ENCODE measurements at places on chromosomes 6 and 20.
A peak's percentile ranks its signal among the peaks of the same experiment; 100 is the strongest.

- peak; percentile 19 for DNase-seq
Measured at GRCh38 chr20:38790200-38791053, 15.1 kb upstream of the PPP1R16B start.

DNA sequence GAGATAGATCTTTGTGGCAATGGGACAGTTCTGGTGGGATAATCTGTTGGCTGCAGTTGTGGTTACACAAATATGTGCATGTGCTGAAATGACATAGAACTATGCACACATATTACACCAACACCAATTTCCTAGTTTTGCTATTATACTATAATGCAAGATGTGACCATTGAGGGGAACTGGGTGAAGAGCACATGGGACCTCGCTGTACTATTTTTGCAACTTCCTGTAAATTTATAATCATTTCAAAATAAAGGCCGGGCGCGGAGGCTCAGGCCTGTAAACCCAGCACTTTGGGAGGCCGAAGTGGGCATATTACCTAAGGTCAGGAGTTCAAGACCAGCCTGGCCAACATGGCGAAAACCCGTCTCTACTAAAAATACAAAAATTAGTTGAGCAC, 8.7 kb downstream of the ARMC12 start:
- no peak for DNase-seq

DNA sequence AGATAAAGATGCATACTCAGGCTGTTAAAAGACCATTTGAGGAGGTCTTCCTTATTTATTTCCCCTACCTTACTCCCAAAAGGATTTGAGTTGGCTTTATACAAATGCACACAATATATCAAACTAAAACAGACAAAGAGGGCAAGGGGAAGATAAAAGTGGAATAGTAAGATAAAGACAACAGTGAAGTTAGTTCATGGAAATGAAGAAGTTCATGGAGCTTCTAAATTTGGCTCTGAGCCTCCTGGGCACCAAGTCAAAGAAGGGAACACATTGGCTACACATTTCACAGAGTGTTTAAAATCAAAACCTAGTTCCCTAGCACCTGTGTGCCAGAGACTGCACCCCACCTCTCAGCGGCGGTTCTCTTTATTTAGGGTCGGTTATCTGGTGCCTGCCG, 25.8 kb upstream of the ARMC2 start:
- no peak for DNase-seq

DNA sequence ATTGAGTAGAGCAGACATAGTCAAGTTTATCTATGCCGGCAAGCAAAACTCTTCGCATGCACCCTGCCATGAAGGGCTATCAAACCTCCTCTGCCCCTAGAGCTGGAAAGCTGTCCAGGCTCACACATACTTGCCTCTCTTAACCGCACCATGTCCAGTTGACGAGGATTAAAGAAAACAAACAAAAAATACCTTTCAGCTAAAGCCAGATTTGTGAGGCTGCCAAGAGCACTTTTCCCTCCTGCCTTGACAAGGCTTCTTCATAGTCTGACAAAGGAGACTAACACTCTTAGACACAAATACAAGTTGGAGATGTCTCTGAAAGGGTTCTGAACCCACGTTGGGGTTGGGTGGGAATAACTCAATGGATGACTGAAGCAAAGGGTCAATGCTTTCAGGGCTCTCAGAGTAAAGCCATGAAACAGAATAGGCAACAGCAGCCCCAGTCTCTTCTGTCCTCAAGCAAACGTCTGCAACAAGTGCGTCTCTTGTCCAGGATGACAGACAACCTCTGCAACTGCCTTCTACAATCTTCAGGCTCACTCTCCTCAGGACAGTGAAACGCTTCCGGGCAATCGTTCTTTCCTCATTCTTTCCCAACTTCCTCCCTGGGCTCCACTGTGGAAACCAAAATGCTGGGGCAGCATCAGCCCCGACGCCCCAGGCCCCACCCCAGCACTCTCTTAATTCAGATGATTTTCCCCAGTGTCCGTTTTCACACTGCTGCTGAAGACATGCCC, 57.8 kb downstream of the AGPAT4 start:
- DNase-seq, result no peak

- no peak for DNase-seq
Measured at GRCh38 chr20:35174458-35175216, 2.8 kb downstream of the PROCR start.

- no peak for DNase-seq
Measured at GRCh38 chr6:88629838-88630494, 333.5 kb downstream of the RNGTT start.

DNA sequence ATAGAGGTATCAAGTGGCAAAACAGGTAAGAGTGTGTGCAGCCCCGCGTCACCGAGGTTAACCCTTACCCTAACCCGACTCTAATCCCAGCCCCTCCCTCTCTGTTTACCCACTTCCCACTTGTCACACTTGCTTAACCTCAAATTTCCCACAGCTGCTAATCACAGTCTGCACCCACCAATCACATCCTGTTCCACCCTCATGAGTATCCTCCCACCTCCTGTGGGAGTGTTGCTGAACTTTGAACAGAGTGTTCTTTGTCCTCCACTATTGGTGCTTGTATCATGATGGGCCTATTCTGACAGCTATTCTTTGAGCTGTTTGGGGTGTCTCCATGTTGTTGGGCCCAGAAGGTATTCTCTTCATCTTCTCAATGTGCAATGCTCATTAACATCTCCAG, 487.8 kb downstream of the PTPRT start:
- DNase-seq, result no peak

- no peak for DNase-seq
Measured at GRCh38 chr6:106194949-106195921, 109.1 kb downstream of the PRDM1 start.

- no peak for DNase-seq
Measured at GRCh38 chr6:113649276-113649675, 207.9 kb upstream of the MARCKS start.

GRCh38 chr6:52255434-52255833, 11.1 kb upstream of the IL17F start:
- DNase-seq, result no peak

DNA sequence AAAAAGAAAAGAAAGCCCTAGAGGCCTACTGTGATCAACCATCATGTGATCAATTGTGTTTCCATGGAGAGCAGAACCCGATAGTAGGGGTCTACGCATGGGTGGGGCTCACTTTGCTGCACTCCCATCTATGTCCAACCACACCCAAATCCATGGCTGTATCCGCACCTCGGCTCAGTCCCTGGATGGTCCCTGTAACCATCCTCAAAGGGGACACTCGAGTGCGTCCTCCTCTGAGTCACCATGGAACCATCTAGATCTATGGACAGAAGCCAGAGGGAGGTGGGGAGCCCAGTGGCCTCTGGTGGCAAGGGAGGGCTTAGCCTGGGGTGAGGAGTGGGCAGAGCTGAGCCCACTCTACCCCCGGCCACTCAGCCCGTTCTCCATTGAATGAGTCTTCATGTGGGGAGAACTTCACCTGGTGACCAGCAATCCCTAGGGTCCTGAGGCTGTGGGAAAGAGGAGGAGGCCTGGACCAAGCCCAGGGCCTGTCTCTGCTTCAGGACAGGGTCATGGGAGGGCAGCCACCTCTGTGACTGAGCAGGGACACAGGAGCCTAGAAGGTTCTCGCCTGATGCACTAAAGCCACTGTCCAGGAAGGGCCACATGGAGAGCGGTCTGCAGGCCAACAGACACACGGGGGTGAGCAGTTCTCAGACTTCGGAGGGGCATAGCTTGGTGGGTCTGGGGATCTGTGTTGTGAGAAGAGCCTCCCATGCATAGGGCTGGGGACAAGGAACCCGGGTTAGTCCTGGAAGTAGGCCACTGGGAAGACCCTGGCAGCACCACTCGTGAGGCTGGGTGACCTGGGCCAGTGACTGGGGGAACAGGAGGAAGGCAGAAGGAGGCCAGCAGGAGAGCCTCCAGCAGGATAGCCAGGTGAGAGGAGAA, 19.3 kb downstream of the RAET1L start:
- DNase-seq, result no peak

GRCh38 chr6:157587127-157587926, 206.3 kb downstream of the ZDHHC14 start:
- no peak for DNase-seq

DNA sequence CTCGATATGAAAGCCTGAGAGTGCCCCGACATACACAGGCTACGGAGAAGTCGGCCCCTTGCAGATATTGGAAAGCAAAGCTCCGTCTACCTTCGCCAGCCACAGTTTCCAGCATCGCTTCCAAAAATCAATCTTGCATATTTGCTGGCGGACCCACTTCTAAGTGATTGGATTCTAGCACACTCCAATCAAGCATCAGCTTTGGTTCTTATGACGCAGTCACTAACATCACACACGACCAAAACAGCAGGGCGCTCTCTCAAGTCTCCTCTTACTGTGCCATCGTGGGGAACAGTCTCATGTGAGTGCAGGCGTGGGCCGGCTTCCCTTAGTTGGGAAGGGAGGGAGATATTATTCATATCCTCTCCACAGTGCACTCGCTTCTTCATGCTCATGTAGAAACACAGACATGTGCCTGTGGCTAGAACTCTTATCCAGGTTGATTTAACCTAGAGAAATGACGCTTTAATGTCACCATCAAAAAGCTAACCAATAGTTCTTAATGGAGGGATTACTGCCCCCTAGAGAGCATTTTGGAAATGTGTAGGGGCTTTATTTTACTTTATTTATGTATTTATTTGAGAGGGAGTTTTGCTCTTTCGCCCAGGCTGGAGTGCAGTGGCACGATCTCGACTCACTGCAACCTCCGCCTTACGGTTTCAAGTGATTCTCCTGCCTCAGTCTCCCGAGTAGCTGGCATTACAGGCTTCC, 229.8 kb downstream of the SOD2 start:
- no peak for DNase-seq

DNA sequence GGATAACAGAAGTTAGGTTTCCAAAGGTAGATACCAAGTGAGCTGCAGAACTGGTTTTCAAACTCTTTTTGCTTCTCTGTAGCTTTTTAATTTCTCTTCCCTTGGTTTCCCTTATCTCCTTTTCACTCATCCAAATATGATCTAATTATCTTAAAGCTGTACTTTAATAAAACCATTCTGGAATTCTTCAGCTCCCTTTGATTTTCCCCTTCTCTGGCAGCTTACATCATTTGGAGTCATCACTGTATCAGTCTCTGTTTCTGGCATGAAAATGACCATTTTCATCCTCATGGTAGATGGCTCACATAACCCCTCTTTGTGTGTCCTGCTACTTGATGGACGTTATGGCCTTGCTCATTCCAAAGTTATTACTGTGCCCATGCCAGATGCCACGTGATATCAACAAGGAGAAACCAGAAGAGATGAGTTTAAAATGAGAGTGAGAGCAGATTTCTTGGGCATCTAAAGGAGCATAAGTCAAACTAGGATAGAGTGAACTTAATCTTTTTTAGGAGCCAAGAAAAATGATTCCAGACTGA, 620.2 kb downstream of the QKI start:
- no peak for DNase-seq

- no peak for DNase-seq
Measured at GRCh38 chr6:99270826-99271225, 78.6 kb downstream of the FAXC start.

DNA sequence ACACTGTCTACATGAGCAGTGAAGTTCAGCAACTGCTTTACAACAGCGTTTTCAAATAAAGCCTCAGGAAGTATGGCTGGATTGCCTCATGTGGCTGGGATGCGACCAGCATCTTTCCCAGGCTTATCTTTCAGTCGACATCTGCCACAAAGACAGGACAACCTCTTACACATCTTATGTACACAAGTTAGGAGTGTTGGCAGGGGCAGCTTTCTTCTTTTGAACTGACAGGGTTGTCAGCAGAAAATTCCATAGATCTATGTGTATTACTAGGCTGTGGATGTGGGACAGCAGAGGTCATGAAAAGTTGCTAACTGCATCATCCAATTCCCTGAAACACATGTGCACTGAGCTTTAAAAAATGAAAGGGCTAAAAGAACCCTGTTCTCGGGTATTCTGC, 48.1 kb downstream of the PLAGL1 start:
- DNase-seq, result no peak

- no peak for DNase-seq
Measured at GRCh38 chr6:12991435-12991834, 274.9 kb downstream of the PHACTR1 start.

- DNase-seq, result no peak
Measured at GRCh38 chr20:30486103-30486478, 771.4 kb upstream of the DEFB115 start.

GRCh38 chr20:20782231-20782630, 69.8 kb upstream of the RALGAPA2 start:
- no peak for DNase-seq

DNA sequence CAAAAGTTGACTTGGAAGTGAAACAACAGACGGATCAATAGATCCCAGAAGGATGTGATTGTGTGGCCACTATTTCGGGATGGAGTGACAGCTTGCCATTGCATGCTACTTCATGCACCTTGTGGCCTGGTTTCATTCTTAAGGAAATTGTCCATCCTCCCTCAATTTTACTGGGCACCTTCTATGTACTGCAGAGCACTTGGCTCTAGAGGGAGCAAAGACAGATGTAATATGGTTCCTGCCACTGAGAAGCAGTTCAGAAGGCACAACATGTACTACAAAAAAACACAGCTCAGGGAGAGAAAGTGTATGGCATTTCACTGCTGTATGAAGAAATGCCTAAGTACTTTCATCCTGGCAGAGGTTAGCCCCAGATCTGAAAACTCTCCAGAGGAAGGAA, 91.9 kb downstream of the FOXA2 start:
- no peak for DNase-seq

- DNase-seq, result no peak
Measured at GRCh38 chr6:39416026-39416425, 93.5 kb upstream of the KCNK16 start.

- no peak for DNase-seq
Measured at GRCh38 chr6:159645640-159646039, 47.4 kb downstream of the SOD2 start.

- DNase-seq, result no peak
Measured at GRCh38 chr6:74690365-74690764, 515.5 kb downstream of the COL12A1 start.

GRCh38 chr20:48538856-48539255, 288.9 kb downstream of the PREX1 start:
- DNase-seq, result no peak

- DNase-seq, result no peak
Measured at GRCh38 chr20:60782959-60783625, 469.0 kb upstream of the CDH4 start.

DNA sequence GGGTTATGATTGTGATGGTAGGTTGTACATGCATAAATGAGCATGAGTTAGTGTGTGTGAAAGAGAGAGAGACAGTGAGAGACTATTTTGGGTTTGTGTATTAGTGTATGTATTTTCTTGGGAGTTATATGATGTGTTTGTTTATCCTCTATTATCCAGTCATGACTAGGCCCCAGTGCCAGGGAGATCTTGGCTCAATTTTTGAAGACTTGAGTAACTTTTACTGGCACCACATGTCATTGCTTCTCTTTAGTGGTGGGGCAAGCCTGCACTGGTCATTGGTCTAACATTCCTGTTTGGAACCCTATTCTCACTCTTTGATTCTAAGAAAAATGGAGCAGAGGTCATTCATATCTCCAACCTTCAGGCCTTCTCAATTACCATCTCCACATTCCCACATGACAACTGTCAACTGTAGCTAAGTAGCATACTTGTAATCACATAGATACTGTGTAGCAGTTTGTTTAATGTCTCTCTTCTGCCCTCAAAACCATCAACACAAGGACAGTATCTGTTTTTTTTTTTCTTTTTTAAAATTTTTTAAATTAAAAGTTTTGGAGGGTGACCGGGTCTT, 8.8 kb downstream of the L3MBTL1 start:
- DNase-seq, result no peak
